ENCODE measurements at places on chromosomes 1 and 21.

- no peak for DNase-seq
These were observed 3.0 kb upstream of the FBLIM1 start for GRCh38 chr1:15755646-15756040.

- DNase-seq: no peak
These were observed 1926.8 kb downstream of the NCAM2 start for GRCh38 chr21:22925032-22925431.

- DNase-seq: no peak
These were observed 15.5 kb downstream of the FYB2 start for GRCh38 chr1:56803561-56804156.

DNA sequence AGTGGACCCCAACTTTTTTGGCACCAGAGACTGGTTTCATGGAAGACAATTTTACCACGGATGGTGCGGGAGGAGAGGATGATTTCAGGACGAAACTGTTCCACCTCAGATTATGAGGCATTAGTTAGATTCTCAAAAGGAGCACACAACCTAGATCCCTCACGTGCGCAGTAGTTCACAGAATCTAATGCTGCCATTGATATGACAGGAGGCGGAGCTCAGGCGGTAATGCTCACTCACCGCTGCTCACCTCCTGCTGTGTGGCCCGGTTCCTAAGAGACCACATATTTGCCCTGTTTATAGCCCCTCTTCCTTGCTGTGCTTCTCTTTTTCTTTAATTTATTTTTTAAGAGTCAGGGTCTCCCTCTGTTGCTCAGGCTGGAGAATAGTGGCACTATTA, 4.6 kb downstream of the NTRK1 start:
- no peak for DNase-seq

DNA sequence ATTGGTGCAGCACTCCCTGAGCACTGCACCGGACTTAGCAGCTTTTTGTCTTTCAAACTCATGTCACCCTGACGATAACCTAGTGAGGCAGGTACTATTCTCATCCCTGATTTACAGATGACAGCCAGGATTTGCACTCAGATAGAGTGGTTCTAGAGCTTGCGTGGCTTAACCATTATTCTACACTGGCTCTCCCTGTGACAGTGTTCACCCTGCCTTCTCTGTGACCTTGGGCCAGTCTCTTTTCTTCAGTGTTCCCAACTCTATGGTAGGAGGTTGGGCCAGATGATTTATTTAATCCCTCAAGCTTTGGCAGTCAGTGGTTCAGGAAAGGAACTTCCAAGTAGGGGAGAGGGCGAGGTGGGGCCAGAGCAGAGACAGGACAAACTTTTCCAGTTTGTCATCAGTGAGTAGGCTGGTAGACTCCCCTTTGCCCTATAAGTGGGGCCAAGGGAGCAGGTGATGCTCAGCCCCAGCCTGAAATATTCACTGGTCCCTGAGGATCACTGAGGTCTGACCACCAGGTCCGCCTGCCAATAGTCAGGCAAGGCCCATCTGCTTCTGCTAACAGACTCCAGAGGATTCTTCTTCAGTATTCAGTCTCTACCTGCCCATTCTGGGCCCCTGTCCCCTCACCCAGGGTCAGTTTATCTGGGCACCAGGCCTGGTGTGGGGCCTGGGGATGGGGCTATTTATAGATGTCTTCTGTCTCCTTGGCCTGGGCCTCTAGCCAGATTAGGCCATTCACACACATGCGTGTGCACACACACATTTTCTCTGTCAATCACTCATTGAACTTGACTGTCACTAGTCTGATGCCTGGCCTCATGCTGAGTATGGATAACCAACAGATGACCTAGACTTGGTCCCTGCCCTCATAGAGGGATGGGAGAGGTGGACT, 8.8 kb upstream of the FABP3 start:
- DNase-seq: no peak

DNA sequence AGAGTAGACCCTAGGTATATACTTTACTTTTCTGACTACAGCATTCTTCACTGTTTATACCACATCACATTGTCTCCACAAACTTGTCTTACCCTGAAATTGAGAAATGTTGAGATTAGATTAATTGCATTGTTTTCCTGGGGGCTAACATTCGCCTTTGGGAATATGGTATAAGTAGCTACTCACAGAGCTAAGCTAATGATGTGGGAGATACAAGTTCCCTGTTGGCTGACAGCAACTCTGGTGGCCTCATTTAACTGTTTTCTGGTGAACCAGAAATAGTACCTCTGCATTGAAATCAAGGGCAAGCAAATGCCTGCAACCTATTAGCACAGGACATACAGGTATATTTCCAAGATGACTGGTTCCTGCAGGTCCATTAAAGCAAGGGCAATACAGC, 13.2 kb upstream of the VCAM1 start:
- DNase-seq: no peak

DNA sequence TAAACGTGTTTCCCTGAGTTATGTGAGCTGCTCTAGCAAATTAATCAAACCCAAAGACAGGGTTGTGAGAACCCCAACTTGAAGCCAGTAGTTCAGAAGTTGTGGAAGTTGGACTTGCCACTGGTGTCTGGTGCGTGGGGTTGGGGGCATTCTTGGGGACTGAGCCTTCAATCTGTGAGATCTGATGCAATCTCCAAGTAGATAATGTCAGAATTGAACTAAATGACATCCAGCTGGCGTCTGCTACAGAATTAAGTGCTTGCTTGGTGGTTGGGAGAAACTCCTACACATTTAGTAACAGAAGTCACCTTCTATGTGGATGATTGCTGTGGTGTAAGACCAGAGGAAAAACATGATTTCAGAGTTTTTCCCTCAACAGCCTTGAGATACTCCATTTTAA, 207.4 kb downstream of the FGGY start:
- no peak for DNase-seq

DNA sequence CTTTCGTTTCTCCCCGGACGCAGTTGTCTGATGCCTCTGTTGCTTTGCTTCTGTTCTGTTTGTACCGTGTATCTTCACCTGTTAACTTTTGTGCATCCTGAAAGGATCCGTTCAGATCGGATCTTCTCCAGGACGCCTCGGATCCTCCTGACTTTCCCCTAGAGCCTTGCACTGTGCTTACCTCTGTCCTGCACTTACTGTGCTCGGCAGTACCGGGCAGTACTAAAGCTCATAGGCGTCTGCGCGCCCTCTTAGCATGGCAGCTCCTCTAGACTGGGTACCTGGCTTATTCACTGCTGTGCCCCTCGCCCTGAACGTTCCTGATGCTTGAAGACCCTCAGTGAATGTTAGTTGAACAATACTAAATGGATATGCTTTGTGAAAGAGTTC, 934 bp downstream of the SCP2 start:
- DNase-seq: no peak

GRCh38 chr1:21773585-21773984, 9.4 kb downstream of the USP48 start:
- no peak for DNase-seq

DNA sequence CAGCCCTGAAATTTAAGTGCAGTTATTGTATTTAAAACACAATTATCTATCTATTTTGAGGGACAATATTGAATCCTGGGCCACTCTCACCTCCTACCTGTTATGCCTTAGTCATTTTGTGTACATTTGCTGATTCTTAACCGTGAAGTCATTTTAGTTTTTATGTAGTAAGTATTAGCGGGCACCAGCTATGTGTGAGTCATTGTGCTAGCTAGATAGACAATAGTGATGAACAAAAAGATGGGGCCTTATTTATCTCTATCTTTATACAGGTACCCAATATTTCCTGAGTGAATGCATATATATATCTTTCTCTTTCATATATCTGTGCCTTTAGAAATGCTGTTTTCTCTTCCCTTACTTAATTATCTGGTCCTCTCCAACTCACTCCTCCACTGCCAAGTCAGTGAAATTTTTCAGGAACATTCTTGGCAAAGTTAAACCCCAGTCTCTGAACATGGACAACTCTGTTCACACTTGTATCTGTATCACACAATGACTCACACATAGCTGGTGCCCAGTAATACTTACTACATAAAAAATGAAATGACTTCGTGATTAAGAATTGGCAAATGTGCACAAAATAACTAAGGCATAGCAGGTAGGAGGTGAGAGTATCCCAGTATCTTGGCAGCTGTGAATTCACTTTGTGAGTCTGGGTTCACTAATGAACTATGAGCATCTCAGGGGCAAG, 166.0 kb upstream of the C8B start:
- peak; percentile 39 for DNase-seq

DNA sequence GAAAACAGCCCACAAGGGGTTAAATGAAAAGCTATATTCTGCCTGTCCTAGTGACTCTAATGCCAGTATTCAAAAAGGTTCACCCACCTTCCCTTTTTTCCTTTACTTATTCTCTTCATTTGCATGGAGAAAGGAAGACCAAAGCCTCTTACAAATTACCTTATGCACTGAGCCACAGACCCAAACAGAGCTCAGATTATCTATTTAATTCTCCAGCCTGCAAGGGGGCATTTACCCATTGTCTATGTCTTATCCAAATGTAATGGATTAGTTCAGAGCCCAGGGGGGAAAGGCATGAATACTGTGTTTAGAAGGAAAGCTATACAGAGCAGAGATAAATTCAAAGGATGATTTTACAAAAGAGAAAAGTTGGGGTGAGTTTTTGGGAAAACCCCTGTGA, 388.5 kb downstream of the OMA1 start:
- no peak for DNase-seq

GRCh38 chr1:234874291-234875288, 254.0 kb downstream of the TOMM20 start:
- no peak for DNase-seq

DNA sequence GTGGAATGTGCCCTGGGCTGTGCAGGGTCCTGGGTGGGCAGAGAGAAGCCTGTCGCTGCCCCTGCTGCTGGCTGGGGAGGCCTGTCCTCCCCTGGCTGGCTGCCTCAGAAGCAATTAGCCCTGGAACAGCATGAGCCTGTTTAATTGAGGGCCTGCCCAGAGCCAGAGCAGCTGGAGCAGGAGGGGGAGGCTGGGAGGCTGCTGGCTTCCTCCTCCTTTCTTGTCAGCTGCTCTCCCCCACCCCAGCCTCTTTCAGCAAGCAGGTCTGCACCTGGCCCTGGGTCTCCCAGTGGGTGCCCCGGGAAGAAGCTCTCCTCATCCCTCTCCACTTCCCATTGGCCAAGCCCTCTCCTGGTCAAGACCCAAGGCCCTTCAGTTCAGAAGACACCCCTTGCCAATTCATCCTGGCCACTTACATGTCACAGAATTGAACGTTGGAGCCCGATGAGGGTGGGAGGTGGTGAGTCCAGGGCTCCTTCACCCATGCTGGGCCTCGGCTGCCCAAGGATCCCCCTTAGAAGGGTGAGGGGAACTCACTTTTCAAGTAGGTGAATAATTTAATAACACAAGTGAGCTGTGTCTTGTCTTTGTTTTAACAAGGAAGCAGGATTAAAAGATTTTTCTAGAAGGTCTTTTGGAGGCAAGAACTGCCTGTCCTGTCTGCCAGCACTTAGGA, 13.2 kb downstream of the AMPD2 start:
- no peak for DNase-seq

- no peak for DNase-seq
These were observed 3880.5 kb downstream of the SRGAP2C start for GRCh38 chr1:125065092-125065820.

- no peak for DNase-seq
These were observed 114.7 kb downstream of the APP start for GRCh38 chr21:26055841-26056264.

DNA sequence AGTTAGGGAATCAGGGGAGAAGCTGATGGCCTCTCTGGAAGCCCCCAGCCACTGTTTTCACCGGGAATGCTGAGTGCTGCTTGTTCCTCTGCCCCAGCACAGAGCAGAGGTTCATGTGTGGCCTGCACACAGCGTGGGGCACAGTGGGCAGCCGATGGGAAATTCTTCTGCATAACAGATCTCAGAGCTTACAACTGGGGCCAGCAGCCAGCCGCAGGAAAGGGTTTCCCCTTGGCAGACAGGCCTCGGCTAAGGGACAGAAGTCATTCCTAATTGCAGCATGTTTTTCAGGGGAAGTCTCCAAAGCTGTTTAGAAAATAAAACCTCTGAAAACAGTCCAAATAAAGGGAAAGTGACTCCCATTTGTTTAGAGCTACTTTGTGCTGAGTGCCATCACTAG, 22.6 kb downstream of the HMGB4 start:
- no peak for DNase-seq

- DNase-seq: no peak
These were observed 64.1 kb upstream of the CACHD1 start for GRCh38 chr1:64405833-64406232.

DNA sequence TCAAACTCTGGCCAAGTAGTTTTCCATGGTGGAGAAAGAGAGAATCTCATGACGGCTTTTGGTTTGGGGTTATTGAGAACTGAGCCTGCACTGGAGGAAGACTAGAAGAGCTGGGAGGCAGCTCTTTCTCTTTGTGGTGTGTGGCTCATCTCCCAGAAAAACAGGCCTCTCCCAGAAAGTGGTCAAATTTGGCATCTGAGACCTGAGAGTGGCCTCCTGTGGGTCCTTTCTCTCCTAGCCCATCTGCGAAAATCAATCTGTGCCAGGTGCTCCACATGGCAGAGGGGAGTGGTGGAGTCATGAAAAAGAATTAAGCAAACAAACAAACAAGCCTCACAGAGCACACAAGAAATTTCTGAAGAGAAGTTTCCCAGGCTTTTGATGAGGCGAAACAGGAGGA, 305.0 kb downstream of the ST6GALNAC3 start:
- no peak for DNase-seq

DNA sequence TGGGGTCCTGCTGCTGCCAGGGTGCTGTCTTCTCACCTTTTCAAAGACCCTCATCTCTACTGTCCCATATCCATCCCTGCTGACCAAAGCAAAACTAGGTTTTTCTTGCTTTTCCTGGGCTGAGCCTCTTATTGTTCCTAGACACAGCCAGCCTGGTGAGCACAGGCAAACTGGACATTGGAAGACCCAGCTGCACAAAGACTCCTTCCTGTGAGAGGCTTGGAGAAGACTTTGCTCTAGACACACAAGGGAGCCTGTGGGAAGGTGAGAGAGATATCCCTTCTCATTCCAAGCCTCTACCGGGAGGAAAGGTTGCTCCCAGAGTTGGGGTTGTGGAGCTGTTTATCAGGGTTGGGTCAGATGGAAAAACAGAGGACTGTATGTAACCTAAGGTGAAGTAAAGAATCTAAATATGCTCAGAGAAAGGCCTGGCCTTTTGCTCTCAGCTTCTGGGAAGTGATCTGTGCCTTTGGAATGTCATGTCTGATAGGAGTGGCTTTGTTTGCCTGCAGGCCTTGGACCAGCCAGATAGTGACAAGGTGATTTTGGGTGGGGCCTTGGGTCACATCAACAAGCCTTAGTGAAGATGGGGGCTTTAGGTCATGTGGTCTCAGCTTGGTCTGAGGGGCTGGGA, 87.6 kb upstream of the RUNX1 start:
- DNase-seq: peak; percentile 52

DNA sequence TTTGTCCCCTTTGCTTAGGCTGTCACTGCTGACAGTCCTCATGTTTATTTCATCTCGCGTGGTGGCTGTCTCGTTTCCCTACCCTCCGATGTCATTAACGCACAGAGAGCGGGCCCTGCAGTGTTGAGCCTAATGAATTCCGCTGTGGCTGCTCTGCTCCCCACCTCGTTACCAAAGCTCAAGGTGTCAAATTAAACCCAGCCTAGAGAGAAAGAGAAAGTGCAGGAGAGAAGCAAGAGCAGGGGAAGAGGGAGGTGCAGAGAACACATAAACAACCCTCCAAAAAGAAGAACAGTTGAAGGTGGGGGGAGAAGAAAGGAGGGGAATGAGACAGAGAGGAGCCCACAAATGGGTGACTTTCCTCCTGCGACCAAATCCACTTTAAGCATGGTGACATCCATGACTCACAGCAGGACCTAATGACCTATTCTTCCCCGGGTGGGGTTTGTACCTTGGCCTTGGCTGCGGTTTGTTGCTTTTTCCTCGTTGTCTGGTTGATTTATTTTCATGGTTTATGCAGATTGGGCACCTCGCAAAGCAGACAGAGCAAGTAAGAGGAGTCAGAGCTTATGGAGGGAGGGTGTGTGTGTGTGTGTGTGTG, 92.5 kb downstream of the PBX1 start:
- DNase-seq: peak; percentile 56
